ENCODE measurements at places on chromosomes 1 and 21. TPM values are rescaled to one million over a fixed set of nuclear protein-coding genes. Genes with fewer than 3 reads are reported as not detected.

Gene IKBKE
- total RNA-seq: 4.1 TPM

Gene NUAK2
- total RNA-seq: 4.7 TPM

Gene USH2A
- total RNA-seq: 0.04 TPM

Gene MROH7
- 8.1 TPM for total RNA-seq

Gene PLA2G4A
- 4.8 TPM for total RNA-seq

Gene PLD5
- 0.27 TPM for total RNA-seq

Gene ASCL5
- not detected for total RNA-seq

Gene TESK2
- 14.3 TPM for total RNA-seq

Gene KCNN3
- total RNA-seq: 1.8 TPM

Gene PCSK9
- total RNA-seq: 8.6 TPM

Gene CASQ1
- 1.1 TPM for total RNA-seq

Gene RIT1
- total RNA-seq: 38.8 TPM
